ENCODE measurements at places on chromosomes 1 and 21.

- no peak for DNase-seq
Observed at GRCh38 chr1:221543529-221544120, 198.3 kb downstream of the DUSP10 start.

DNA sequence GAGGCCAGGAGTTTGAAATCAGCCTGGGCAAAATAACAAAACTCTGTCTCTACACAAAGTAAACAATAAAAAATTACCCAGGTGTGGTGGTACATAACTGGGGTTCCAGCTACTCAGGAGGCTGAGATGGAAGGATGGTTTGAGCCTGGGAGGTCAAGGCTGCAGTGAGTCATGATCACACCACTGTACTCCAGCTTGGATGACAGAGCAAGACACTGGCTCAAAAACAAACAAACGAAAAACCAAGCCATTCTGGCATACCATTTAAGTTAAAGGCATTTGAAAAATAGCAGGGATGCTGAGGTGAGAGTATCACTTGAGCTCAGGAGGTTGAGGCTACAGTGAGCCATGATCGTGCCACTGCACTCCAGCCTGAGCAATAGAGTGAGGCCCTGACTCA is 5.3 kb upstream of the ALDH9A1 start:
- DNase-seq: no peak

- no peak for DNase-seq
Observed at GRCh38 chr1:117967881-117968280, 38.3 kb downstream of the WDR3 start.

- DNase-seq: peak; percentile 64
Observed at GRCh38 chr1:52403566-52404115, 582 bp downstream of the ORC1 start.

GRCh38 chr1:108551137-108551862 is 8.6 kb upstream of the EEIG2 start:
- DNase-seq: no peak

DNA sequence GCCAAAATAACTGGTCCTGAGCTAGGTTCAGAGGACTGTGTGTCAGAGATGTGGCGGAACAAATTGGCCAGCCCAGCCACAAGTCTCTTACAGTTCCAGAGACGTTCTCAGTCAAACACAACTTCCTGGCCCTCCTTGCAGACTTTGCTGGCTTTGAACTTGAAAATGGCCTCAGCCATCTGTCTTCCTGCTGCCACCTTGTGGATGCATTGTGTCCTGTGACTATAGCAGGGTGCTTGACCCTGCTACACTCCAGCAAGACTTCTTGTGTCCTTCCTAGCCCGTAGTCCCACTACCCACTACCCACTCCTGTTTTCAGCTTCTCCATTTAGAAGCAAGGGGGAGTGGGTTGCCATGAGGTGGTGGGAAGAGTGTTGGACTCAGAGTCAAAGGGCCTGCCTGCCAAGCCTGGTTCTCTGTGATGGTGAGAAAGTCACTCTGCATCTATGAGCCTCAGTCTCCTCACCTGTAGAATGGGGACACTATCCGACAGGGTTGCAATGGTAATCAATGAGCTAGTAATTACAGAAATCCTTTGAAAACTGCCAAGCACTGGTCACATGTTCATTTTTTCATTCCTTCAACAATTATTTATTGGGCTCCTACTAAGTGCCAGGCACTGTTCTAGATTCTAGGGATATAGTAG is 109.9 kb downstream of the IGSF21 start:
- peak; percentile 19 for DNase-seq

GRCh38 chr1:27811741-27812500 is 18.7 kb upstream of the PPP1R8 start:
- DNase-seq: no peak

DNA sequence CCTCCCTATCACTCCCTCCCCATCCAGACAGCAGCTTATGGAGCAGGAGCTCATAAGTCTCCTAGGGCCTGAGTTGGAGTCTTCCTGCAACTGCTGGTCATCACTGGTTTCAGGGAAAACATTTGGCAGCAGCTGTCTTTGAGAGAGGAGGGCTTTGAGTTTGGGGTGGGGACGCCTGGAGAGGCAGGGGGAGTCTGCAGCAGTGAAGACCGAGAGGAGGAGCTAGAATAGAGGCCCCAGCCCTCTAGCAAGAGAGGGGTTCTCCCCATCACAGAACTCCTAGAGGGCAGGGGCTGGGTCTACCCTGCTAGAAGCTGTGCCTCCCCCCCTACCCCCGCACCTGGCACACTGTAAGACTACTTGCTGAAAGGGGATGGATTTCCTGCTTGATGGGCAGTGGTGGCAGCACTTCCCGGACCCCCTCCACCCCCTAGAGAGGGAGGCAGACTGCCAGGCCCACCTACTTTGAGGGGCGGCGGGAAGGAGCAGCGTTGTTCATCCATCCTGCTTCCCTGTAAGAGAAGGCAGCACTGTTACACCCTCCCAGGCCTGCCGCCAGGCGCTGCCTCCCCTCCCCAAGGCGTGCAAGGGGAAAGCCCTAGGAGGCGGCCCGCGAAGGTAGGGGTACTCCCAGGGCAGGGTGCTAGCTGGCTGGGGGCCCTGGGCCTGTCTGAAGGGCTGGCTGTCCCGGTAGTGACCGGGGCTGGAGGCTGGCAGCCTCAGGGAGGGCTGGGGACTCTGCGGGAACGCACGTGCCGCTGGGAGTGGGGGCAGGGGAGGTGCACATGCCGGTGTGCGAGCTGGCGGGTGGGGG is 50.4 kb downstream of the RAP1GAP start:
- no peak for DNase-seq

DNA sequence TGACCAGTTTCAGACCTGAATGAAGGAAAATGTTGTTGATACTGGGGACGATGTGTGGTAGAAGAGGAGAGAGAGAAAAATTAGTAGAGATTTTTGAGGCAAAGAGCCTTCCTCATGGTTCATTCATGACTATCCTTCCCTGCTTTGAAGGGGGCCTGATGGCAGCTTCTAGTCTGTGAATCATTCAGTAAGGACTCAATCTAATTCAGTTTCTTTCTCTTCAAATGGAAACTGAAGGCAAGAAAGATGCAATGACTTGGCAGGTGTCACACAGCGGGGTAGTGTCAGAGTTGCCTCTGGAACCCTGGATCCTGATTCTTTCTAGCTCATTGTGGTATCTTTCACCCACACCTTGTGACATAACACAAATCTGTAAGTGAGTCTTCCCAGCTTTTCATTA is 14.9 kb upstream of the CD5L start:
- DNase-seq: no peak

GRCh38 chr1:26358411-26359384 is 4.8 kb upstream of the CRYBG2 start:
- peak; percentile 75 for DNase-seq

DNA sequence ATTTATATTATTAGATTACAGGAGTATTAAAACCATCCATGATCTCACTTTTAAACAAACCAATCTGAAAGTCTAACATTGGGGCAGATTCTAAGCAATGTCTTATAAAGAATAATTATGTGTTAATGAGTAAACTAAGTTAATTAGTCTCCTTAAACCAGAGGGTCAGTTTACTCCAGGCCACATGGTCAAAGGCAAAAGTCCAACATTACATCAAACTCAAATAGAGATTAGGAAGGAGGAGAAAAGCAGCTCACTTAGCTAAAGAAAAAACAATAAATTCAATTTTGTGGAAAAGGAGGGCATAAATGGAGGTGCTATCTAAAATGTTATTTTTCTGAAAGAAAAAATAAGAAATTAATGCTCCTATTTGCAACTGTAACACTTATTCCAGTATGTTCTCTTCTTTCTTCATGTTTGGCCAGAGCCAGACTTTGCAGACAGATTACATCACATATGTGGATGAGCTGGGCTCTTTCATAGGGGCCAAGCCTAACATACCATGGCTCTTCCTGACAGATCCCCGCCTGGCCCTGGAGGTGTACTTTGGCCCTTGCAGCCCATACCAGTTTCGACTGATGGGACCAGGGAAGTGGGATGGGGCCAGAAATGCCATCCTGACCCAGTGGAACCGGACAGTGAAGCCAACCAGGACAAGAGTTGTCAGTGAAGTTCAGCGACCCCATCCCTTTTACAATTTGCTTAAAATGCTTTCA is 24.3 kb upstream of the FMO2 start:
- no peak for DNase-seq

- DNase-seq: peak; percentile 83
Observed at GRCh38 chr1:21594935-21595897, 73.9 kb downstream of the RAP1GAP start.

DNA sequence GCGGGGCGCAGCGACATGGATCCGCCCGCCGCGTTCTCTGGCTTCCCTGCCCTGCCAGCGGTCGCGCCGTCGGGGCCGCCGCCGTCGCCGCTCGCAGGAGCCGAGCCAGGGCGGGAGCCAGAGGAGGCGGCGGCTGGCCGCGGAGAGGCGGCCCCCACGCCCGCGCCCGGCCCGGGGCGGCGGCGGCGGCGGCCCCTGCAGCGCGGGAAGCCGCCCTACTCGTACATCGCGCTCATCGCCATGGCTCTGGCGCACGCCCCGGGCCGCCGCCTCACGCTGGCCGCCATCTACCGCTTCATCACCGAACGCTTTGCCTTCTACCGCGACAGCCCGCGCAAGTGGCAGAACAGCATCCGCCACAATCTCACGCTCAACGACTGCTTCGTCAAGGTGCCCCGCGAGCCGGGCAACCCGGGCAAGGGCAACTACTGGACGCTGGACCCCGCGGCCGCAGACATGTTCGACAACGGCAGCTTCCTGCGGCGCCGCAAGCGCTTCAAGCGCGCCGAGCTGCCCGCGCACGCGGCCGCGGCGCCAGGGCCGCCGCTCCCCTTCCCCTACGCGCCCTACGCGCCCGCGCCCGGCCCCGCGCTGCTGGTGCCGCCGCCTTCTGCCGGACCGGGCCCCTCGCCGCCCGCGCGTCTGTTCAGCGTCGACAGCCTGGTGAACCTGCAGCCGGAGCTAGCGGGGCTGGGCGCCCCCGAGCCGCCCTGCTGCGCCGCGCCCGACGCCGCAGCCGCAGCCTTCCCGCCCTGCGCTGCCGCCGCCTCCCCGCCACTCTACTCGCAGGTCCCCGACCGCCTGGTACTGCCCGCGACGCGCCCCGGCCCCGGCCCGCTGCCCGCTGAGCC is 459 bp downstream of the FOXE3 start:
- peak; percentile 31 for DNase-seq

DNA sequence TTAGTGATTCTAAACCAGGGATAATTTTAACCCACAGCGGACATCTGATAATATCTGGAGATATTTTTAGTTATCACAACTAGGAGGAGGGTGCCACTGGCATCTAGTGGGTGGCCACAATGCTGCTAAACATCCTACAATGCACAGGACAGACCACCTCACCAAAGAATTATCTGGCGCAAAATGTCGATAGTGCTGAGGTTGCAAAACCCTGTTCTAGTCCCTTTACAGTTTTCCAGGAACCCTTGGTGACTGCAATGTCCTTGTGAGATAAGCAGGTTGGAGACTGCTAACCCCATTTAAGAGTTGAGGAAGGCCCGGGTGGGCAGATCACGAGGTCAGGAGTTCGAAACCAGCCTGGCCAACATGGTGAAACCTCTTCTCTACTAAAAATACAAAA is 163.1 kb upstream of the BEND5 start:
- DNase-seq: no peak

DNA sequence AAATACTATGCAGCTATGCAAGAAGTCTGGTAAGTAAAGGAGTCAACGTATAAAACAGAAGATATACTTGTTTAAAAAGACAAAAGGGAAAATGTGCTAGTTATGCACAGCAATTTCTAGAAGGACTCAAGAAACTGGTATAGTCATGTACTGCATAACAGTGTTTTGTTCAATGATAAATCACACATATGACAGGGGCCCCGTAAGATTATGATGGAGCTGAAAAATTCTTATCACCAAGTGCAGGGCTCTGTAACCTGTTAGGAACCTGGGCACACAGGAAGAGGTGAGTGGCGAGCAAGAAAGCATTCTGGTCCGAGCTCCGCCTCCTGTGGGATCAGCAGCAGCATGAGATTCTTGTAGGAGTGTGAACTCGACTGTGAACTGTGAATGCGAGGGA is 13.2 kb downstream of the ADAR start:
- DNase-seq: no peak

DNA sequence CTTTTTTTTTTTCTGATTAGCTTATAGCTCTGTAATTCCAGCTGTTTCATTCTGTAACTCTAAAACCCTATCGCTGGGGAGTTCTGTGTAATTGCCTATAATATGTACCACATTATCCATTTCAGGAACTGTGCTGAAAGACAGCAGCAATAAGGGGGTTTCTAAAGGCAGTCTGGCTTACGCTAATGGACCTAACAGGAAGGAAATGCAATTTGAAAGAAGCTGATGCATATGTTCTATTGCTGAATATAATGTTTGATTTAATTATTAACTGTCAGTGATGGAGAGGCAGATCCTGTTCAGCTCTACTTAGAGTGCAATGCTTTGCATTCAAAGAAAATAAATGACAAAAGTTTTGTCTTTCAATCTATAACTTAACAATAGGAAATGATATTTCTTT is 209.4 kb upstream of the SNX7 start:
- no peak for DNase-seq

DNA sequence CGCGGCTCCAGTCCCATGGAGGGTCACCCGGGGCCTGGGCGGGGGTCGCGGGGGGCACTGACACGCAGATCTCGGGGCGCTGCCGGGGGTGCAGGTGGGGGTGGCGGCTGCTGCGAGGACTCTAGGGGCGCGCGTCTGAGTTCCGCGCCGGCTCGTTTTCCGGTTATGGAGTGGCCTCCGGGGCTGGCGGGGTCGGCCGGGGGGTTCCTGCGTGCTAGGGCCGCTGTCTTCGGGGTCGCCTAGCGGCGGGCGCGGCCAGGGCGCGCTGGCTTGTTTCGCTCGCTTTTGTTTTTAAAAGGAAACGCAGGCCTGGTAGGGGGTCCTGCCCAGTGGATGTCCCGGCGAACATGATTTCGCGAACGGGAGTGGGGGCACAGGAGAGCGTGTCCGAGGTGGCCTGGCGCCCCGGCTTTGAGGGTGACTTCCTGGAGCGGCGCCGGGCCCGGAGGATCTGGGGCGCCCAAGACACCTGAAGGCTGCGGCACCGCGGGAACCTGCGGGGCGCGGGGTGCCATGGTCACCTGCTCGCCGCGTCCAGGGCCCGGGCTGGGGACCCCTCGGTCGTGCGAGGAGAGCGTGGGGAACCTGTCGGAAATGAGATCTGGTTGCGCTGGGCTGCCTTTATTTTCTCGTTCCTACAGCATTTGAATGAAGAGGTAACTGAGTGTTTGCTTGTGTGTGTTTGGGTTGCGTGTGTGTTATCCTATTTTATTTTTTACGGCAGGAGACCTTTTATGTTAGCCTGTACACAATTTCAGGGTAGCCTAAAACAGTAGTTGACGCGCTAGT is 618 bp downstream of the ETS2 start:
- DNase-seq: peak; percentile 59

DNA sequence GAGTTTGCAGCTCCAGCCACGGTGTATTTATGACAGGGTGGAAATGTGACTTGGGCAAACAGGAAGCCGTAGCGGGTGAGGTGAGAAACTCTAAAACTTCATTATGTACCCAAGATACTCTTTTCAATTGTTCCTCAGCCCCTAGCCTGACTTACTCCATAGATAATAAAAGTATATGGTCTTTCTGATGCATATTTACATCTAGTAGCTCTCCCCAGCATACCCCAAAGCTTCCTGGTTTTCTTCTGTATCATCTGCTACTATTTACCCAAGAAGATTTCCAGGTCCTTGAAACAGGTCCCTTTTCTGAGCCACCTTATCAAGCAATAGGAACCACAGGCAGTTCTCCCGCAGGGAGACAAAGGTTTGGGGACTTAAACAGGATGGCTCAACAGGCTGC is 201.5 kb upstream of the ESRRG start:
- no peak for DNase-seq

Data from stimulated activated CD4-positive, alpha-beta T cell treated with anti-CD3 and anti-CD28 coated beads, Interleukin-15, amount 100 ng/mL, for 24 hours (primary cell).